ENCODE measurements at places on chromosomes 5 and 9.

DNA sequence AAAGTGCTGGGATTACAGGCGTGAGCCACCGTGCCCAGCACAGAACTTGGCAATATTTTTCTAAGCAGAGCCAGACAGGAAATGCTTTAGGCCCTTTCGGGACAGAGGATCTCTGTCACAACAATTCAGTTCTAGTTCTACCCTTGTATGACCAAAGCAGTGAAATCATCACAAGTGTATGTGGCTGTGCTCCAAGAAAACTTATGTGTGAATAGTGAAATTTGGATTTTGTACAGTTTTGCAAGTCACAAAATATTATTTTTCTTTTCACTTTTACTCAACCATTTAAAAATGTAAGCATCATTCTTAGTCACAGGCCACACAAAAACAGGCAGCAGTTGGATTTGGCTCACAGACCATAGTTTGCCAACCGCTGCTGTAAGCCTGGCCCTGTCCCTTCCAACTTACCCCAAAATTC is 20.4 kb upstream of the PRUNE2 start:
- DNase-seq = peak; percentile 74

GRCh38 chr9:76150013-76150412 is 244.2 kb downstream of the RFK start:
- DNase-seq = no peak

GRCh38 chr9:92278110-92278509 is 15.4 kb downstream of the IARS1 start:
- DNase-seq = no peak

DNA sequence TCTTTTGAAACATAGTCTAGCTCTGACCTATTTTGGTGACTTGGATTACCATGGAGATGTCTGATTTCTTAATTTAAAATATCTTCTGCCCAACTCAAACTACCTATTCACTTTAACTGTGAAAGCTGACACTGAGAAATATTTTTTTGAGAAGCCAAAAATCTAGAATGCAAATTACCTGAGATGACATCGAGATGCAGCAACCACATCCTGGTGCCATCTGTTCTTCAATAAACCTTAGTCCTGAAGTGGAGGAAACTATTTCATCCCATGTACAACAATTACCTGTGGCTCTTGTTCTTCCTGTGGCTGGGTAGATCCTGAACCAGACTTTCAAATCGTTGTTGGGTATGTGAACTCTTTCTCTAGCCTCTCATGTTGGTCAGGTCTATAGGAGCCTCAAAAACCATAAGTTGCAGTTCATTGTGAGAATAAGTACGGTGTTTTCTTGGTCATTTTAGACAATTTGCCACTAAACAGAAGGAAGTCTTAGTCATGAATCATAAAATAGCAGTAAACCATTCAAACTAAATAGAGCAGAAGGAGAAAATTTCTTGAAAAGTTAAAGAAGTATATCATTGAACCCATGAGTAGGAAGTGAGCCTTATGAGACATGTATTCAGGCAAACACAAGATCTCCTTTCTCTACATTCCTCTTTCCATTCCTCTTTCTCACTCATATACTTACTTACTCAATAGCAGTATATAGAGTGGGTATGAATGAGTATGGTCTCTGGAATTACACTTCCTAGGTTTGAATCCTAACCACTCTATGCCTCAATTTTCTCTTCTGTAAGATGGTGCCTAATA is 176.0 kb downstream of the HMHB1 start:
- DNase-seq = no peak

GRCh38 chr5:79702606-79703380 is 13.2 kb downstream of the CMYA5 start:
- DNase-seq = peak; percentile 32

GRCh38 chr5:73542020-73542419 is 23.4 kb downstream of the ANKRA2 start:
- DNase-seq = no peak

DNA sequence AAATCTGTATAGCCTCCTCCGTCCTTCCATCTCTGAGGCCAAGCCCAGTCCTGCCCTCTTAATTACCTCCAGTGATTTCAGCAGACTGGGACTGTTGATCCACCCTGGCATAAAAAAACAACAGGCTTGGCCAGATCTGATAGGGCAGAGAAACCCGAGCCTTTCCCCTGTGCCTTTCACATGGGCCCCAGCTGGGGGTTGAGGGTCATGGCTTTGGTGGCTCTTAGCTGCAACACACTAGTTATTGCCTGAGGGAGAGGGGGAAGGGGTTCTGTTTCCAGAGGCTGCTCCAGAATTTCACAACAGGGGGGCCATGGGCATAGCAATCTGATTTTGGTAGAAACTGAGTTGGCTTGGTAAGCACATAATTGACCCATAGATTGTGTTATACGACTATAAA is 21.2 kb upstream of the PANK3 start:
- no peak for DNase-seq

DNA sequence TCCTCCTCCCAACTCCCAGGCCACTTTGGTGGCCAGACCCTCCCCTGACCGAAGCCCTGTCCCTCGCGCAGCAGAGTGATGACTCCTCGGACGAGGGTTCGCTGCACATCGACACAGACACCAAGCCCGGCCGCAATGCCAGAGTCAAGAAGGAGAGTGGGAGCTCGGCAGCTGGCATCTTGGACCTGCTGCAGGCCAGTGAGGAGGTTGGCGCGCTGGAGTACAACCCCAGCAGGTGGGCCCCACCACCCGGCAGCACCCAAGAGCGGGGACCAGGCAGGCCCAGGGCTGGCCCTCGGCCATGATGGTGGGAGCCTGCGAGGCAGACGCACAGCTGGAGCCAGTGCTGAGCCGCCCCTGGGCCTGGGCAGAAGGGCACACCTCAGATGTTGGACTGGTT is 90.6 kb downstream of the PHF2 start:
- no peak for DNase-seq

GRCh38 chr5:113900141-113900540 is 386.6 kb downstream of the YTHDC2 start:
- DNase-seq = no peak

GRCh38 chr9:120363697-120364096 is 216.3 kb downstream of the CDK5RAP2 start:
- no peak for DNase-seq

- DNase-seq = no peak
Measured at GRCh38 chr9:19533373-19533772, 124.6 kb downstream of the ACER2 start.

DNA sequence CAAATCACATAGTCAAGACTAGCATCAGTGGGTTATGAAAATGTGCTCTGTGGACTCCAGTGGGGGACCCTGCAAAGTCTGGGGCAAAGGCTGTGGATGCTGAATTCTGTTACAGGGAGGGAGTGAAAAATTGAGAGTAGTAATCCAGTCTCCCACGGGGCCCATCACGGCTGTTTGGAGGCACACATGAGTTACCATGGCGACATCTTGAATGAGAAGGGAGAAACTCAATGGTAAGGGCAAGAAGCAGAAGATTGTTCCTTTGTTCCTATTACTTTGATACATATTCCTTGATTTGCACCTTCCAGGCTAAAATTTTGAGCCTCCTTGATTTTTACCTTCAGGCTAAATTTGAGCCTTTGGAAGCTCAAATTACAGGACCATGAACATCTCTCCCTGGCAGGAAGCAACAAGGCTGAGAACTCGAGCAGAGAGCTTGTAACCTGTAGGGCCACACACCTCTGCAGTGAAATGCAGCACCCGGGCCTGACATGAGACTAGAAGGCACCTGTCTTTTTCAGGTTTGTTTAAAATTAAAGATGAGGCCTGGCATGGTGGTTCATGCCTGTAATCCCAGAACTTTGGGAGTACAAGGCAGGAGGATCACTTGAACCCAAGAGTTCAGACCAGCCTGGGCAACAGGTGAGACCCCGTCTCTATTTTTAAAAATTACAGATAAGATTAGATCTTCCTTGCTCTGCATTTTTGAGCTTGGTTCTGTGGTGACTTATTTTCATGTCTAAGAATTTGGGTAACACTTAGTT is 31.0 kb upstream of the ZFR start:
- DNase-seq = no peak

GRCh38 chr5:178766936-178767912 is 36.8 kb upstream of the ZNF354A start:
- DNase-seq = no peak

GRCh38 chr5:10445352-10445751 is 3.7 kb downstream of the ROPN1L start:
- DNase-seq = no peak

- DNase-seq = no peak
Measured at GRCh38 chr5:139474890-139475791, 4.3 kb downstream of the SMIM33 start.

GRCh38 chr9:35001803-35002502 is 12.4 kb downstream of the DNAJB5 start:
- peak; percentile 91 for DNase-seq

DNA sequence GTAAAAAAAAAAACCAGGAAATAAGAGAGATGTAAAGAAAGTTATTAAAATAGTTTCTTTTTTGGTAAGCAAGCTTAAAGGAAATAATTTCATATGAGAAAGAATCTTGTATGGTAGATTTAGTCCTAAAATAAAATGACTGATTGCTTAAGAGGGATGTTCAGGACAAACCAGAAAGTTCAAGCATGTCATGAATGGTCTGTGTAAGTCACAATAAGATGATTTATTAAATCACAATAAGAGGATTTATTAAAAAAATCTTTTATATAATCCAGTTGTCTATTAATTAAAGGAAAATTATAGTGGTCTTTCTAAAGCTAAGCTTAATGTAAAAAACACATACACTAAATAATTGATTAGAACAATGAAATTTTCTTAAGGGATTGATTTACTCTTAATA is 91.8 kb upstream of the OR13F1 start:
- no peak for DNase-seq

DNA sequence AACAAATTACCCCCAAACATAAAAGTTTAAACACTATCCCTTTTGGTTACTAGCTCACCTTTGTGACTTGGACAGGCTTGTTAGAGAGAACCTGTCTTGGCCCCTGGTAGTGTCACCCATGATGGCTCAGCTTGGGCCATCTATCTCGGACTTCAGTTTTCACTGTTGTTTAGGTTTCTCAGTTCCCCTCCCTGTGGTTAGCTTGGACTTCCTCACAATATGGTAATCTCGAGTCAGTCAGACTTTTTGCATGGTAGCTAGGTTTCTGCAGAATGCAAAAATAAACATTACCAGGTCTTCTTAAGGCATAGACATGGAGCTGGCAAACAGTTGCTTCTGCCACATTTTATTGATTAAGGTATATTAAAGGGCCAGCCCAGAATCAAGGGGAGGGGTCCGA is 324.3 kb upstream of the RORB start:
- no peak for DNase-seq

- no peak for DNase-seq
Measured at GRCh38 chr9:73539881-73540390, 388.3 kb downstream of the ANXA1 start.

- no peak for DNase-seq
Measured at GRCh38 chr5:54758038-54758437, 227.4 kb downstream of the ESM1 start.

- DNase-seq = no peak
Measured at GRCh38 chr9:89254773-89255125, 56.2 kb upstream of the CKS2 start.

- DNase-seq = peak; percentile 18
Measured at GRCh38 chr5:128035689-128036088, 47.9 kb upstream of the SLC12A2 start.

GRCh38 chr9:123924727-123925126 is 5.2 kb downstream of the DENND1A start:
- DNase-seq = no peak

- no peak for DNase-seq
Measured at GRCh38 chr5:149360272-149360671, 2.4 kb downstream of the PCYOX1L start.

GRCh38 chr5:141603923-141604717 is 14.7 kb downstream of the DIAPH1 start:
- DNase-seq = peak; percentile 96

- DNase-seq = peak; percentile 86
Measured at GRCh38 chr5:72842816-72843215, 26.4 kb downstream of the TNPO1 start.

- no peak for DNase-seq
Measured at GRCh38 chr9:89912605-89912953, 307.8 kb downstream of the GADD45G start.

- peak; percentile 17 for DNase-seq
Measured at GRCh38 chr5:1840741-1841521, 39.7 kb downstream of the NDUFS6 start.

- DNase-seq = no peak
Measured at GRCh38 chr5:58275516-58275915, 184.4 kb downstream of the PLK2 start.

GRCh38 chr5:164941132-164941531 is 1435.7 kb downstream of the MAT2B start:
- no peak for DNase-seq

GRCh38 chr9:97889941-97890887 is 32.1 kb downstream of the TRMO start:
- peak; percentile 20 for DNase-seq

GRCh38 chr5:180589771-180590542 is 1.3 kb downstream of the SCGB3A1 start:
- no peak for DNase-seq

DNA sequence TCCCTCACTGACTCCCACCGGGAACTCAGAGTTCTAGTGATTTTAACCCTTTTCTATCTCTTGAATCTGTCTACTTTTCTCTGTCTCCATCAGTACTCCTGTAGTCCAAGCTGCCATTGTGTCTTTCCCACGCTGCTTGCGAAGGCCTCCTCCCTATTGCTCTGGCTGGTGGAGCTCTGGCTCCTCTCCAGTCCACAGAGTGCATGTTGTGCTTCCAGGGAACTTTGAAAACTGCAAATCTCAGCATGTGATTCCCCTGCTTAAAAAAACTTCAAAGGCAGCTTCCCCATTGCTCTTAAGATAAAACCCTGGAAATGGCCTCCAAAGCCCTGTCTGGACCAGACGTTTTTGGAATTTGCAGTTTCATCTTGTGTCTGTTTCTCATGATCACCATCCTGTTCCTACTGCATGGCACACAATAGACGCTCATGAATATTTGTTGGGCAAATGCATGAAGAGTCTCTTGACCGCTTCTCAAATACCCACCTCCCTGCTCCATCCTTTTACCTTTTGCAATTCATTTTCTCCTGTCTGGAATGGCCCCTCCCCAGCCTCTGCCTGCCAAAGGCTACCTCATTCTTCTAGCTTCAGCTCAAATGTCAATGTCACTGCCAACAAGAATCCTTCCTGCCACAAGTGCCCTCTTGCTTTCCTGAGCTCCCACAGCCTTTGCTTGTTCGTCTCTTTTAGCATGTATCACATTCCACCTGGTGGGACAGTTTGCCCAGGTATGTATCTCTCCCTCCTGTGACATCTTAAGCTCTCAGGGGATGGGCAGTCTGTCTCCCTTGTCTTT is 293.2 kb downstream of the ARHGAP26 start:
- no peak for DNase-seq

GRCh38 chr9:112665347-112665746 is 52.6 kb downstream of the INIP start:
- peak; percentile 21 for DNase-seq

DNA sequence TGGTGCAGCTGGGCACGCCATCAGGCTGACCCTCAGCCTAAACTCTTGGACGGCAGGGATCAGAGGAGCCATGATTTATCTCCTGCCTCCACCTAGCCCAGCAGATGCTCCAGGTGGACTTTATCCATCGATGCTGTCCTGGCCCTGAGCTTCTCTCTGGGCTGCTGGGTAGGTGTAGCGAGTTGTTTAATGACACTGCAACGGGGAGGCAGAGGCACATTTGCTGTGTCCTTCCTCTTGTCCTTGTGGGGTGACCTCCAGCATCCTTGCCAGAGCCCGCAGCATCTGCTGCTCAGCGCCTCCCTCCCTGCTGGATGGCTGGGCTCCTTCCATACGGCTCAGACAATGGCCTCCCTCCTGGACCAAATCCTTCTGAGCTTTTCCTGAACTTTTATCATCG is 103.1 kb upstream of the IRX4 start:
- DNase-seq = no peak

- no peak for DNase-seq
Measured at GRCh38 chr9:137465000-137465719, 6.0 kb upstream of the NSMF start.

- DNase-seq = peak; percentile 72
Measured at GRCh38 chr5:134524272-134524825, 1.1 kb upstream of the JADE2 start.

All from kidney tubule cell (primary cell).